Neural crest cell (in vitro differentiated cells): ENCODE measurements at places on chromosomes 7 and 10.

DNA sequence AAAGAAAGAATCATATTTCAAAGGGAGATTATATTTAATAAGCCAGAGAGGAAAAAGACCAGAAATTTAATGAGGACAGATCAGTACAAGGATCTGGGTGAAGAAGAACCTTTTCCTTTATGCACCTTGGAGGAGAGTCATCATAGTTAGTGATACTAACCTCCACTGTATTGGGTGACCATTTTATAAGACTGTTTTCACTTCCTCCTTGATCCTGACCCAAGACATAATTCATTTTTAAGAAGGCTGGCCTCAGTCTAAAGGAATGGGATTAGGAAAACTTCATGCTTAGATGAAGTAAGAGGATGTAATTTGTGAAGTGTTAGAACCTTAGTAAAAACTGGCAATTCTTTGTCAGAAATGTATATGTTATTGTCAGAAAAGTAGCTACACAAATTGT lies 68.6 kb downstream of the ADAM22 start:
- DNase-seq = no peak

GRCh38 chr10:70125918-70126552 lies 6.6 kb downstream of the AIFM2 start:
- DNase-seq = no peak

DNA sequence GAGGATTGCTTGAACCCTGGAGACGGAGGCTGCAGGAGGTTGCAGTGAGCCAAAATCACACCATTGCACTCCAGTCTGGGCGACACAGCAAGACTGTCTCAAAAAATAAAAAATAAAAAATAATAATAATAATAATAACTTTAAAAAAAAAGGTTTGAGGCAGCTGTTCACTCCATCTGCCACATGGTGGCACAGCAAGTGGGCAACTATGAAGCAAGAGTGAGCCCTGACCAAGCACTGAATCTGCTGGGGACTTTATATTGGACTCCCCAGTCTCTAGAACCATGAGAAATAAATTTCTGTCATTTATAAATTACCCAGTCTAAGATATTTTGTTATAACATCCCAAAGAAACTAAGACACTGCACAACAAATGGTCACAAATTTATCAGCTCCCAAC lies 14.6 kb upstream of the BRI3 start:
- DNase-seq = no peak

DNA sequence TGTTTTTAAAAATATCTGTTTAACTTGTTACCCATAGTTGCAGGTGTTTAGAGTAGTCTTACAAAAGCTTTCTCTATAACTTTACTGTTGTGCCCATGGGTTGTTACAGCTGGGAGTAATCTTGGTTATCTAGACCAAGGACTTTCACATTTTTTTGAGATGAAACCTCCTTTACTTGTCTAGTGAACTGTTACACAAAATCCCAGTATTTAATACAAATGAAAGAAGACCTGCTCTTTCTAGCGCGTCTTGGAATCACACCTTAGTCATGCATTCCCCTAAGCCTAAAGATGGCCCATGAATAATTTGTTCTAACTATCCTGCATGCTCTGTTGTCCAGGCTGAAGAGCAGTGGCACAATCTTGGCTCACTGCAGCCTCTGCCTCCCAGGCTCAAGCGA lies 38.0 kb downstream of the CSGALNACT2 start:
- DNase-seq = no peak

- DNase-seq = no peak
Observed at GRCh38 chr10:69630651-69631400, 779 bp downstream of the FAM241B start.

GRCh38 chr7:27961255-27961654 lies 219.3 kb downstream of the JAZF1 start:
- no peak for DNase-seq

- DNase-seq = no peak
Observed at GRCh38 chr7:100208911-100209408, 10.8 kb upstream of the PVRIG start.

GRCh38 chr7:88700725-88701124 lies 58.8 kb upstream of the ZNF804B start:
- DNase-seq = no peak

GRCh38 chr7:137909042-137909441 lies 62.3 kb upstream of the DGKI start:
- DNase-seq = no peak

DNA sequence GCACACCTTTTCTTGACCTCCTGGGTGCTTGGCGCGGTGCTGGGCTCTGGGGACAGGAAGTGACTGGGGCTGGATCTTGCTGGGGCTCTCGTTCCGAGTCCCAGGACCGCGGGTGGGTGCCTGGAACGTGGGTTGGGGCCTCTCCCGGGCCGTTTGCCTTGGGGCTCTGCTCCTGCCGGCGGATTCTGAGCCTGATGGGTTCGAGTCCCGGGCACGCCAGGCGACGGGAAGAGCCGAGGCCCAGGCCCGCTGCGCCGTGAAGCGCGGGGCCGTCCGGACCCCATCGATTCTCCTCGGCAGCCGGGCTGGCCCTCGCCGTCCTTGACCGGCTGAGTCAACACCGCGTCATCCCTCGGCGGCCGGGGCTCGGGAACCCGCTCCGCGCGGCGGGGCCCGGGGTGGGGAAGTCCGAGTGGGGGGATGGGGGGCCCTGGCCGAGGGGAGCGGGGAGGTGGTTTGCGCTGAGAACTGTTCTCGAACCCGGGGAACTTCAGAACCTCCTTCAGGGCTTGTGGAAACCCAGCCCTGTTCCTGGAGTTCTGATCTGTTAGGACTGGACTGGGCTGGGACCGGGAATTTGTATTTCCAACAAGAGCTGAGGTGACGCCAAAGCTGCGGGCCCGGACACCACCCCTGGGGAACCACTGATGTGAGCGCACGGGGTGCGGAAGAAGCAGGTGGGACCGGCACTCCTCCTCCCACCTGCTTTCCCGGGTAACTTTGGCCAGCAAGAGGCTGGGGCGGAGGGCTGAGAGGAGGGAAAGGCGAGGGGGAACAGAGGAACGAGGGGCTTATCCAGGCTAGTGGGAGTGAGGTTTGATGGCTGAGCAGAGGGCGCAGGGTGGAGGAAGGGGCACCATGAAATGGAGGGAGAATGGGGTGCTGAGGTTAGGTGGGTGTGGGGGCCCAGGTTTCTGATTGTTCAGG lies 6.2 kb downstream of the HHEX start:
- no peak for DNase-seq

DNA sequence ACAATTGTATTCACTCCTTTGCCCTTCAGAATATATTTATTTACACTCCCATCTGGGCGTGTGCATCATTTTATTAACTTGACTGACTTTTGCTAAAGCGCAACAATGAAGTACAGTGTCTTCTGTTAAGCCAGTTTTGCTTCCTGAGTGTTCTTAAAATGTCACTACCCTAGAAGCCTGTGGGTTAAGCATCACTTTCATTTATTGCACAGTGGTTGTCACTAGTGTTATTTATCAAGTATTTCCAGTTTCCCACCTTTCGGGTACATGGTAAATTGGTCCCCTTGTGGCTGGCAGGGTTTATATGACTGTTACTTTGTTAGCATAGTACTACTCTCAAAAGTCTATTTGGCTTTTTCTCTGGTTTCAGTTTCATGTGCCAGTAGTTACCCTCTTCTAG lies 3.3 kb downstream of the HILPDA start:
- no peak for DNase-seq

DNA sequence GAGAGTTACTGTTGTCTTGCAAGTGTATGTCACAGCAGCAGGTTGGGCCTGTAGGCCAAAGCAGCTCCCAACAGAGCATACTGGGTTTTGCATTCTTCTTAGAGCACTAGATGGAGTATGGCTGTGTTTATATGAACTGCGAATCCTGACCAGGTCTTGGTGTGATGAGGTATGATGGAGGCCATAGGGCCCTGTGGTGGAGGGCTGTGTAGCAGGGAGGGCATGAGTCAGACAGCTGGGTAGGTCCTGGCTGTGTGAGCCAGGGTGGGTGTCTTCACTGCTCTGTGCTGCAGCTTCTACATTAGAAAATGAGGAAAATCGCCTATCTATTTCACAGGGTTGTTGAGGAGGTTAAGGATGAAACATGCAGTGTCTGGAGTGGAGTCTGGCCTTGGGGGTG lies 124.2 kb downstream of the BUB3 start:
- DNase-seq = no peak
